ENCODE measurements at places on chromosomes 13 and 19.

GRCh38 chr19:46759206-46759605 is 13.0 kb upstream of the STRN4 start:
- H3K27ac ChIP-seq: no peak overlapping the region
- H3K36me3 ChIP-seq: peaks cover 3% of the 10 kb centered on the region
- DNase-seq: no peak
- no peaks in the 10 kb centered on the region for H3K27me3 ChIP-seq

DNA sequence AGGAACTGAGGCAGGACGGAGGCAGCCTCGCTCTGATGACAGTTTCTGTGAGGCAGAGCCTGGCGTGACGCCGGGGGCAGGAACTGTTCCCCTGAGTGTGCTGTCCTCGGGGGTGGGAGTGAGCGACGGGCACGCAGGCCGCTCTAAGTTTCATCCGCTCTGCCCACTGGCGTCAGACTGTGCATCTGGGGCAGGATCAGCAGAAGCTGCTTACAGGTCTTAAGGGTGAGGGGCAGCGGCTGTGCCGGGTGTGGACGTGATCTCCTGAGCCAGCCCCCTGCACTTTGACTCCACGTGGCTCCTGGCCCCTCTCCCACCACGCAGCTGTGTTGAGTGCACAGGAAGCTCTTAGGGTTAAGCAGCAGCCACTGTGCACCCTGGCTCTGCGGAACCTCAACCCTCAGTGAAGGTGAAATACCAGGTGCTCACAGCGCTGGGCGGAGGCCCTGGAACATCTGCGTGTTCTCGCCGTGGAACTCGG is 1.5 kb downstream of the GRK1 start:
- H3K4me3 ChIP-seq: no peak overlapping the region
- no peaks in the 10 kb centered on the region for H3K4me1 ChIP-seq
- H3K27me3 ChIP-seq: no peaks in the 10 kb centered on the region
- H3K27ac ChIP-seq: no peak overlapping the region
- peak; percentile 31 for DNase-seq

DNA sequence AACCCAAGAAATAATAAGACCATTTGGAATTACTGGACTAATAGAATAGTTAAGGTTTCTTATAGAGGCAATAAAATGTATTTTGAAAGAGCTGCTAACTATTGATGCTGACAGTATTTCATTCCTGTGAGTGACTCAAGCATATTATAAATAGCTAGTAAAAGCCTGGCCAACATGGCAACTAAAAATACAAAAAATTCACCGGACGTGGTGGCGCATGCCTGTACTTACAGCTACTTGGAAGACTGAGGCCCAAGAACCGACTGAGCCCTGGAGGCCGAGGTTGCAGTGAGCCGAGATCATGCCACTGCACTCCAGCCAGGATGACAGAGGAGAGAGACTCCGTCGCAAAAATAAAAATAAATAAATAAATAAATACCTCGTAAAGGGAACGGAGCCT is 5.4 kb upstream of the ICAM3 start:
- DNase-seq: no peak
- no peaks in the 10 kb centered on the region for H3K4me1 ChIP-seq
- H3K4me3 ChIP-seq: no peak overlapping the region
- peaks cover 8% of the 10 kb centered on the region for H3K36me3 ChIP-seq
- H3K27ac ChIP-seq: no peak overlapping the region

DNA sequence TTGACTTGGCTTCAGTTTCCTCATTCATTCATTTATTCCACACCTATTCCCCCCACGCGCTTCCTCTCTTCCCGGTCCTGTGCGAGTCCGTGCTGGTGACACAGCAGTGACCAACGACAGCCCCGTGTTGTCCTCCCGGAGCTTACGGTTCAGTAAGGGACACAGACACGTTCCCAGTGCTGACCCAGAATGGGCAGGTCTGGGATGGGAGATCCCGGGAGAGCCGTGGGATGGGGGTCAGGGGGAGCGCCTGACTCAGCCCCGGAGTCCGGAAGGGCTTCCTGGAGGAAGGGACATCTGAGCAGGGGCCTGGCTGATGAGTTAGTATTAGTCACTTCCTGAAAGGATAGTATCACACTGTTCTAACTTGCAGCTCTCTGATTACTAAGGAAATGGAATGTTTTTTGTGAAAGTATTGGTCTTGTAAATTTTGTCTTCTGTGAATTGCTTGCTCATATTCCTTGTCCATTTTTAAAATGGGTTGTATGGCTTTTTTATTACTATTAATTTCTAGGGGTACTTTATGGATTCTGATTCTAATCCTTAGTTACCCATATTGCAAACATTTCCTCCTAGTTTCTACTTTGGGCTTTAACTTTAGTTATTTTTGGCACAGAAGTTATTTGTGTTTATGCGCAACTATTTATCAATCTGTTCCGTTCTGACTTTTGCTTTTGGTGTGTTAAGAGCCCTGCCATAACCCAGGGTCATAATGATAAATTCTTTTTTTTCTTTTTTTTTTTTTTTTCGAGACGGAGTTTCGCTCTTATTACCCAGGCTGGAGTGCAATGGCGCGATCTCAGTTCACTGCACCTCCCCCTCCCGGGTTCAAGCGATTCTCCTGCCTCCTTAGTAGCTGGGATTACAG is 708 bp upstream of the ERCC1 start:
- peak overlapping the region; percentile 94 for H3K27ac ChIP-seq
- DNase-seq: peak; percentile 82

GRCh38 chr13:106570299-106570852 is 2.4 kb upstream of the ARGLU1 start:
- H3K27ac ChIP-seq: no peak overlapping the region
- no peaks in the 10 kb centered on the region for H3K36me3 ChIP-seq
- no peaks in the 10 kb centered on the region for H3K27me3 ChIP-seq
- peak overlapping the region; percentile 12 for H3K4me3 ChIP-seq

GRCh38 chr13:46961719-46962118 is 64.9 kb upstream of the HTR2A start:
- H3K4me3 ChIP-seq: no peak overlapping the region
- no peak for DNase-seq
- no peak overlapping the region for H3K27ac ChIP-seq

- H3K27ac ChIP-seq: no peak overlapping the region
- H3K36me3 ChIP-seq: peaks cover 53% of the 10 kb centered on the region
- no peaks in the 10 kb centered on the region for H3K27me3 ChIP-seq
- DNase-seq: no peak
Measured at GRCh38 chr19:41893899-41894298, 10.9 kb downstream of the ARHGEF1 start.

DNA sequence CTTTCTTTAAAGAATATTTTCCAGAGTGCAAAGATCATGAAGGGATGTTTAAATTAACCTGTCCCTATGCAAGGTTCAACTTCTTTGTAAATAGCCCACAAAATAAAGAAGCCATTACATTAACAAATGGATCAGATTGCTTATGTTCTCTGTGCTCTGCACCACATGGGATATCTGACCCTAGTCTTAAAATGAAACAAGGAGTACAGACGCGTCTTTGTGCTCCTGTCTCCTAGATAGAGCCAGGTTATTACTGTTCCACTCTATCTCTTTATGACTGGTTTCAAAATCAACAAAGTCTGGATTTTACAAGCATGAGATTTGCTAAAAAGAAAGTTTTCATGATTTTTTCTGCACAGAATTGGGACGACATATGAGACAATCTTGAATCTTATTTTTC is 339.4 kb downstream of the KLF12 start:
- no peaks in the 10 kb centered on the region for H3K27me3 ChIP-seq
- no peaks in the 10 kb centered on the region for H3K4me1 ChIP-seq
- no peak for DNase-seq
- H3K27ac ChIP-seq: no peak overlapping the region

- no peaks in the 10 kb centered on the region for H3K27me3 ChIP-seq
- H3K4me1 ChIP-seq: peaks cover 4% of the 10 kb centered on the region
- H3K4me3 ChIP-seq: no peak overlapping the region
- no peak overlapping the region for H3K27ac ChIP-seq
- no peak for DNase-seq
Measured at GRCh38 chr13:33869005-33869404, 51.1 kb downstream of the RFC3 start.

DNA sequence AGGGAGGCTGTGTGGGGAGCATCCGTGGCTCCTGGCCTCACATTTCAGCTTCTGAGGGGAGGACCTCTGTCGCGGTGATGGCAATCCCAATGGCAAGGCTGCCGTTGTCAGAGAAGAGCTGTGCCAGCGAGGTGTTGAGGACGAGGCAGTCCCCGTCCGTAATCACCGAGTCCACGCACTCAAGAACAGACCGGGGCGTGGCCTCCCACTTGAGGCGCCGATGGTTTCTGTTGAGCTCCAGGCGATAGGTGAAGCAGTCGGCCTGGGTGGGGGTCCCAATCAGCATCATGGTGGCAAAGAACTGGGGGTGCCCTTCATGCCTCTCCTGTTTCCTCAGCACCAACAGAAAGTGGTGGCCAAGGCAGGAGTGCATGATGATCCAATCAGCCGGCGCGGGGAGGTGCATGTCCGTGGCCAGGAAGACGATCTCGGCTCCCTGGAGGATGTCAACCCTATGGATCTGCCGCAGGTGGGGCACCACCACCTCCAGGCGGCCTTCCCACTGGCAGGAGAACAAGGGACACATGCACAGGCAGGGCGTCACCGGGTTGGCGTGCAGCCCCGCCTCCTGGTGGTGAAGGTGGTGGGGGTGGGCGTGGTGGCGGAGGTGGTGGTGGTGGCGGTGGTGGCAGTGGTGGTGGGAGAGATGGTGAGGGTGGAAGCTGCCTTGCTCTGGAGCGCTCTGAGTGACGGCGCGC is 68.1 kb downstream of the SIAH3 start:
- H3K27me3 ChIP-seq: no peaks in the 10 kb centered on the region
- peaks cover 20% of the 10 kb centered on the region for H3K4me1 ChIP-seq
- no peak for DNase-seq
- no peak overlapping the region for H3K27ac ChIP-seq
- H3K36me3 ChIP-seq: no peaks in the 10 kb centered on the region

DNA sequence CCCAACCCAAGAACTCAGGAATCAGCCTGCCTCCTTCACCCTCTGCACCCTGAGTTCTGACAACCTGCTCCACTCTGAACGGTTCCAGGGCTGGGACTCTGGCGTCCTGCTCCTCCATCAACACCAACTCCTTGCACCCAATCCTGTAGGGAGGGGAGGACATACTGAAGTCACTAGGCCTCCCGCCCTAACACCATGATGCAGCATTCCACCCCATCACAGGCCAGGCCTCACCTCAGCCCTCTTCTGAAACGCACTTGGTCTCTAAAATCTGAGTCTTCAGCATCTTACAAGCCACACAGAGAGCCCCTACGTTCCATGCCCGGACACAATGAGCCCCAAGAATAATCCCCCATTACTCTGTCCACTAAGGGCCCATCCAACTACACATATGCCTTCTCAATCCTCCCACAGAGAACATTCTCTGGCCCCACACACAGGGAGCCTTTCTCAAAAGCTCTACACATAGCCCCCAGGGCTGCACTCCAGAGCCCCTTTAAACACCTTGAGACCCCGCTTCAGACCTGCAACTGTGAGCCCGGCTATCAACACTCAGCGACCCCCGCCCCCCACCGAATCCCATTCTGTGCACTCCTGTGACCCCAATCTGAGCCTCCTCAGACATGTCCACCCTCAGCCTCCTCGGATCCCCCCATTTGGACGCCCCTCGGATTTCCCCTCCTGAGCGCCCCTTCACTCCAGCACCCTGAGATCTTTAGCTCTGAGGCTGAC is 567 bp downstream of the ALKBH6 start:
- DNase-seq: no peak
- no peaks in the 10 kb centered on the region for H3K36me3 ChIP-seq
- peaks cover 6% of the 10 kb centered on the region for H3K4me1 ChIP-seq
- peak overlapping the region; percentile 78 for H3K4me3 ChIP-seq
- H3K27me3 ChIP-seq: no peaks in the 10 kb centered on the region

- H3K36me3 ChIP-seq: no peaks in the 10 kb centered on the region
- no peak for DNase-seq
- H3K27ac ChIP-seq: no peak overlapping the region
- H3K27me3 ChIP-seq: no peaks in the 10 kb centered on the region
Measured at GRCh38 chr13:73119612-73120011, 60.8 kb downstream of the KLF5 start.

- DNase-seq: no peak
- H3K27ac ChIP-seq: no peak overlapping the region
- H3K4me3 ChIP-seq: no peak overlapping the region
- H3K27me3 ChIP-seq: no peaks in the 10 kb centered on the region
- no peaks in the 10 kb centered on the region for H3K4me1 ChIP-seq
- no peaks in the 10 kb centered on the region for H3K36me3 ChIP-seq
Measured at GRCh38 chr19:31089681-31090080, 259.6 kb downstream of the TSHZ3 start.

DNA sequence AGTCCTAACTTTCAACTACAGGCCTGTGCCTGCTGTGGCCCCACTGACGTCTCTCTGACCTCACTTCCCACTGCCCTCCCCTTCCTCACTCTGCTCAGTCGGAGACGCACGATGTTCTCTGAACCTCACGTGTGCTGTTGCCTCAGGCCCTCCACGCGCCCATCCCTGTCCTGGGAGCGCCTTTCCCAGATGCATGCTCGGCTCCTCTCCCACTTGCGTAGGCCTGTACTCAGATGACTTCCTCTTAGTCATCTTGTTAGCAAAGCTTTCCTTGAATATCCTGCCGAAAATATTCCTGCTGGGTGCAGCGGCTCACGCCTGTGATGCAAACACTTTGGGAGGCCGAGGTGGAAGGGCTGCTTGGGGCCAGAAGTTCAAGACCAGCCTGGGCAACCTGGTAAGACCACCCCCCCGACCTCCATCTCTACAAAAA is 9.3 kb upstream of the SYT5 start:
- H3K4me3 ChIP-seq: no peak overlapping the region
- DNase-seq: peak; percentile 71
- no peak overlapping the region for H3K27ac ChIP-seq
- H3K36me3 ChIP-seq: no peaks in the 10 kb centered on the region
- peaks cover 28% of the 10 kb centered on the region for H3K27me3 ChIP-seq

DNA sequence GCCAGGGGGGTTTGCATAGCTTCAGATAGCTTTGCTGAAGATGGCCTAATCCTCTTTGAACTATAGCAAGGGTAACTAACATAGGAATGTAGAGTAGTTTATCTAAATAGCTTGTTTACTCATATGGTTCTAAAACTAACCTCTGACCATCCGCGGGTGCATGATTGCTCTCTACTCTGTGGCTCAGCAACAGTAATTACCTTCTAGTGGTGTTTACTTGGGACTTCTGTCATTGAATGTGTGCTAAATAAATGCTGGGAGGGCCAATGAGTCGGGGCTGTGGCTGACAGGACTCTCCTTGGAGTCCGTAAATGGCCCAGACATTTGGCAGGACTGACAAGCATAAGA is 1461.9 kb downstream of the UQCRFS1 start:
- DNase-seq: no peak
- H3K36me3 ChIP-seq: no peaks in the 10 kb centered on the region
- no peak overlapping the region for H3K27ac ChIP-seq
- H3K27me3 ChIP-seq: no peaks in the 10 kb centered on the region
- H3K4me3 ChIP-seq: no peak overlapping the region

- H3K4me1 ChIP-seq: peaks cover 10% of the 10 kb centered on the region
- H3K36me3 ChIP-seq: peaks cover 19% of the 10 kb centered on the region
- H3K4me3 ChIP-seq: no peak overlapping the region
- DNase-seq: no peak
Measured at GRCh38 chr19:5287066-5287465, 53.5 kb downstream of the PTPRS start.

All from psoas muscle (tissue), 8 donors.